Camera-type eye (tissue), 1 donor: ENCODE measurements at places on chromosomes 5 and 9. TPM values are rescaled to one million over a fixed set of nuclear protein-coding genes. Genes with fewer than 3 reads are reported as not detected.

Gene OBP2B
- not detected for total RNA-seq

Gene NRG2
- 5.2 TPM for total RNA-seq

Gene STOML2
- total RNA-seq = 85.3 TPM

Gene FBN2
- total RNA-seq = 145 TPM

Gene TSSK1B
- total RNA-seq = 0.38 TPM

Gene EFNA5
- total RNA-seq = 32.2 TPM

Gene IL3
- not detected for total RNA-seq

Gene GDNF
- total RNA-seq = 0.49 TPM

Gene CRAT
- 23.3 TPM for total RNA-seq

Gene SLC27A6
- total RNA-seq = 7.6 TPM

Gene IFNB1
- not detected for total RNA-seq

Gene LCNL1
- 1.2 TPM for total RNA-seq

Gene FAM169A
- total RNA-seq = 92.8 TPM

Gene LPAR1
- total RNA-seq = 50.1 TPM

Gene PCAT7
- total RNA-seq = not detected

Gene HRCT1
- not detected for total RNA-seq

Gene PCDHGB3
- 14.2 TPM for total RNA-seq

Gene C9orf85
- 17.3 TPM for total RNA-seq

Gene SH2D3C
- 10.7 TPM for total RNA-seq

Gene UBLCP1
- total RNA-seq = 18.5 TPM

Gene ANKRD31
- 1.5 TPM for total RNA-seq

Gene PCSK5
- 37.7 TPM for total RNA-seq

Gene TRIM23
- 59.0 TPM for total RNA-seq

Gene DAB2IP
- total RNA-seq = 38.5 TPM

Gene CYLC2
- not detected for total RNA-seq

Gene SUSD3
- total RNA-seq = 2.4 TPM

Gene POU5F2
- 8.9 TPM for total RNA-seq

Gene IFT74
- total RNA-seq = 40.9 TPM

Gene NR5A1
- not detected for total RNA-seq

Gene CCDC187
- 0.66 TPM for total RNA-seq

Gene FSTL4
- 10.0 TPM for total RNA-seq

Gene ARHGEF39
- 1.9 TPM for total RNA-seq

Gene P4HA2
- total RNA-seq = 61.8 TPM

Gene C9
- total RNA-seq = not detected

Gene FAM78A
- 3.8 TPM for total RNA-seq

Gene EPB41L4A
- 39.2 TPM for total RNA-seq

Gene TMEM232
- total RNA-seq = 11.8 TPM

Gene RORB
- total RNA-seq = 265 TPM

Gene PCSK1
- 2.5 TPM for total RNA-seq

Gene GABRB2
- 16.1 TPM for total RNA-seq

Gene TEX48
- not detected for total RNA-seq

Gene SAPCD2
- 4.3 TPM for total RNA-seq

Gene FAM153A
- total RNA-seq = 1.9 TPM

Gene PTGS1
- 3.2 TPM for total RNA-seq

Gene HMGXB3
- 43.0 TPM for total RNA-seq

Gene IL5
- not detected for total RNA-seq

Gene CRB2
- total RNA-seq = 36.4 TPM

Gene CDH9
- total RNA-seq = 1.6 TPM

Gene PCDHB9
- total RNA-seq = 5.9 TPM

Gene SLC6A18
- not detected for total RNA-seq

Gene FOXD4L6
- not detected for total RNA-seq

Gene RGS7BP
- 3.8 TPM for total RNA-seq

Gene PCA3
- 0.27 TPM for total RNA-seq

Gene FRRS1L
- total RNA-seq = 28.0 TPM

Gene FBLL1
- total RNA-seq = 15.7 TPM
